ENCODE measurements at places on chromosomes 1 and 21.
A peak's percentile ranks its signal among the peaks of the same experiment; 100 is the strongest.

- DNase-seq = no peak
These were observed 1.7 kb downstream of the MPZ start for GRCh38 chr1:161307892-161308638.

GRCh38 chr21:14592296-14593000, 46.3 kb upstream of the SAMSN1 start:
- DNase-seq = no peak

DNA sequence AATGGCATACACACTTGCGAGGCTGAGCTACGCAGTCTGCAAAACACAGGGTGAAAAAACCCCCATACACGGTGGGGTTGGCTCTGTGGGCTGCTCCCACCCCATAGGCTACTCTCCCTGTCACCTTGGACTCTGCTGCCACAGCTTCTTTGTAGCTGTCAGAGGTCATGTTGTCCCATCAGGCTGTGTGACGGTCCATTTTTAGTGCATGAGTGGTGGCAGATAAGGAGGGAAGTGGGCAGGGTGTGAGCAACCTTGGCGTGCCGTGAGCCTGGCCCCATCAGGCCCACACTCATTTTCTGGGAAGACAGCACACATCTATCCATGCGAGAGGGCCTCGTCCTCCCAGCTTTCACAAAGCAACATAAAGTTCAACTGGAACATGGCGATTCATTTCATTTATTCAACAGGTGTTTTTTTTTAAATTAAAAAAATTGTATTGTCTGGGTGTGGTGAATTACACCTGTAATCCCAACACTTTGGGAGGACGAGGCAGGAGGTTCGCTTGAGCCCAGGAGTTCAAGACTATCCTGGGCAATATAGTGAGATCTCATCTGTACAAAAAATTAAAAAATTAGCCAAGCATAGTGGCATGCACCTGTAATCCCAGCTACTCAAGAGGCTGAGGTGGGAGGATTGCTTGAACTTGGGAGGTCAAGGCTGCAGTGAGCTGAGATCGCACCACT, 9.5 kb downstream of the GPR137B start:
- no peak for DNase-seq

GRCh38 chr1:109477821-109478220, 5.9 kb upstream of the ATXN7L2 start:
- no peak for DNase-seq

DNA sequence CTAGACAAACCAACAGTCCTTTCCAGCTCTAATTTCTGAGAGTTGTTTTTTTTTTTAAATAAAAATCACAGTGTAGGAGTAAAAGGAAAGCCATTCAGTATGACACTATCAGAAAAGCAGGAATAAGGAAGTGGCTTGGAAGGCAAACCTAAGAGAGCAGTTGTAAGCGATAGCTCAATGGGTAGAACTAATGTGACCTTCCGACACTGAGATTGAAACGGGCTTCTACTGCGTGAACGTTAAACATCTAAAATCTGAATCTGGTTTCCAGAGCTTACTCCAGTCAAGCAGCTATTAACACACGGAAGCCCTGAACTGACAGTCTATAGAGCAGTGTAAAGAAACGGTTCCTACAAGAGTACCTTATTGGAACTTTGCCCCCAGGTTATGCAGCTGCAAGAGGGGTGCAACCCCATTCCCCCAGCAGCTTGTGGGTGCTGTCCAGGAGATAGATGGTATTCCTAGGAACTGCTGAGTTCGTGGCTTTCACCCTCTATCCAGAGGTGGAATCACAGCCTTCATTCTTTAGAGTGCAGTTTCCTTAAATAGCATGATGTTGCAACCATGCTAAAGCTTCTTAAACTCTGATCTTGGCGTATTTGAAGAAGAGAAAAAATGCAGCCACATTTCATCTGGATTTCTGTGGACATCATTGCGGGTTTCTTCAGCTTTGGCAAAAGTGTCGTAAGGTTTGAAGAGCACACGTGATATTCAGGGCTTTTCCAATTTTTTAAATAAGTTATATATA, 3.3 kb upstream of the IRF2BP2 start:
- DNase-seq = peak; percentile 97

DNA sequence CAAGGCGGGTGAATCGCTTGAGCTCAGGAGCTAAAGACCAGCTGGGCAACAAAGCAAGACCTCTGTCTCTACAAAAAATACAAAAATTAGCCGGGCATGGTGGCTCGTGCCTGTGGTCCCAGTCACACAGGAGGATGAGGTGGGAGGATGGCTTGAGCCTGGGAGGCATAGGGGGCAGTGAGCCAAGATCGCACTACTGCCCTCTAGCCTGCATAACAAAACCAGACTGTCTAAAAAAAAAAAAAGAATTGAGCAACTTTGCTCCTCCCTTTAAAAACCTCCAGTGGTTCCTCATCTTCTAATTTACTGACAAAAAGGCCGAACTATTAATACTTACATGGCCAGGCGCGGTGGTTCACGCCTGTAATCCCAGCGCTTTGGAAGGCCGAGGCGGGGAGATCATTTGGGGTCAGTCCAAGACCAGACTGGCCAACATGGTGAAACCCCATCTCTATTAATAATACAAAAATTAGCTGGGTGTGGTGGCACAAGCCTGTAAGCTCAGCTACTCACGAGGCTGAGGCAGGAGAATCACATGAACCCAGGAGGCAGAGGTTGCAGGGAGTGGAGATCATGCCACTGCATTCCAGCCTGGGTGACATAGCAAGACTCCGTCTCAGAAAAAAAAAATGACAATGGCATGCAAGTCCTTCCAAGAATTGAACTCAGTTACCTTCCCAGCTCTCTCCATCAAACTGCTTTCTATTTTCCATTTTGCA, 4.4 kb downstream of the ACBD3 start:
- peak; percentile 68 for DNase-seq

DNA sequence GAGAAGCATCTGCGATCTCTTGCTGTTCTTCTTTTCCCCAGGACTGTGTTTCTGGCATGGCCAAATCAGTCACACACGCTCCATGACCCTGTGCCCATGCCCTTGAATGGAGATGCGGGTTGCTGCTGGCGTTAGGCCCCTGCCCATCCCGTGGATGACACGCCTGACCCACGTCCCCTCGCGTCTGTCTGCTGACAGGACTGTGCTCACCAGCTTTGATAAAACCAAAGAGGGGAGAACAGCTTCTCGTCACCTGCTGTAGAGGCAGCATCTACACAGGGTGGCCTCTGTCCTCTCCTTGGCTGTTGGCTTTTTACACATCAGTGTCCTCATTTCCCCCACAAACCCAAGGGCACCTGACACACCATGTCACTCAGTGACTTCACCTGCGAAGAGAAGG, 6.9 kb downstream of the MT1HL1 start:
- no peak for DNase-seq

- DNase-seq = peak; percentile 42
These were observed 43.8 kb upstream of the KCTD3 start for GRCh38 chr1:215523128-215523861.

GRCh38 chr1:151813271-151813977, 8.2 kb upstream of the LINGO4 start:
- no peak for DNase-seq

GRCh38 chr1:214378492-214378891, 97.5 kb downstream of the SMYD2 start:
- no peak for DNase-seq
